ENCODE measurements at places on chromosomes 1 and 21.
A peak's percentile ranks its signal among the peaks of the same experiment; 100 is the strongest.

DNA sequence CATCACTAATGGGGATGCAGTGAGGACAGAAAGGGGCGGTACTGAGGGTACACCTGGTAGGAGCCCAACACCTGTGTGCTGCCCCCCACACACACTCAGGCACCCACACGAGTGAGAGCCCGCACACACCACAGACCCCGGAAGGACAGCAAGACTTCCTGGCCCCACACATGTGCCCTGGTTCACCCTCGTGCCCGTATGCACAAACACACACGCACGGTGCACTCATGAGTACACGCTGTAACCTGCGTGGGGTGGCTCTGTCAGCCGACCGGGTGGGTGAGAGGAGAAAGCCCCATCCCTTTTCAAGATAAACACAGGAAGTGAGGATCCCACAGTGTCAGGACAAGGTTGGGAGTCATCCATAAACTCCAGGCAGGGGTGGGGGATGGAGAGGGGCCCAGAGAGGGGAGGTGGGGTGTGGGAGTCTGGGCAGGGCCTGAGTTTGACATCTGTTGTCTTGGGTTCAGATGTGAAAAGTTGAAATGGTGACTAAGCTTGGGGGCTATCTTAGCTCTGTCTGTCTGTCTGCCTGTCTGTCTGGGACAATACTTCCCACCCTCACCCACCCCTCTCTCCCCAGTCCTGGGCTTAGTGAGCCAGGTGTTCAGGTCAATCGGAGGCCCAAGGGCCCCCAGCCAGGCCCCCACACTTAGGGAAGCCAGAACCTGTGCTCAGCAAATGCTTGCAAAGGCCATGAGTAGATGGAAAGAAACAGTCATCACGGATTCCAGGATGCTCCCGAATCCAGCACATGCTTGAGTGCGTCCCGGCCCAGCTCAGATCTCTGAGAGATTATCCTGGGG lies 119.8 kb upstream of the ZBTB40 start:
- no peak for DNase-seq

- no peak for DNase-seq
Measured at GRCh38 chr1:182172699-182173098, 111.2 kb upstream of the ZNF648 start.

DNA sequence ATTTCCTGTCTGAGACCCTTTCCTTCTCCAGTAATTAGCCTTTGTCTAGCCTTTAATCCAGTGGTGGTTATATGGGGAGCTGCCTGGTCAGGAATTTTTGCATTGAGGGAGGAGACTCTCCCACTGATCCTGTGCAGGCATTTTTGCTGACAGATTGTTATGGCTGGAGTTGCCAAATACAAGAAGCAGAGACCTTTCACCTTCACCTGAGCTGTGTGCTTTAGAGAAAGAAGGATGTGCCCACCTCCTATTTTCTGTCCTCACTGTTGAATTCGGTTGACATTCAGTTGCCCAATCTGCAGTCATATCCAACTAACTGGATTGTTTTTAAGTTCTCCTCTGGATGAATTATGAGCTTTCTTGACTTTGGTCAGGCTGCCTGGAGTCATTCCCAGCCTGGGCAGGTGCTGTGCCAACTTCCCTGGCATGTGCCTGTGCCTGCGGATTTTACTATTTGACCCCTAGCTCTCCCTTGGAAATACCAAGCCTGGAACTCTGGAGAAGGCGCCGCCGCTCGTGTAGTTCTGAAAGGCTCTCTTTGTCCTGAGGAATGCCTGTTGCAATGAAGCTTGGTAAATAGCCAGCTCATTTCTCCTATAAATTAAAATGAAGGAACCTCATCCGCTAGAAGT lies 143.9 kb downstream of the NOS1AP start:
- no peak for DNase-seq

- no peak for DNase-seq
Measured at GRCh38 chr1:118589238-118589846, 398.8 kb downstream of the TBX15 start.

GRCh38 chr1:197933016-197933415 lies 15.8 kb downstream of the LHX9 start:
- DNase-seq = no peak

- DNase-seq = peak; percentile 18
Measured at GRCh38 chr21:29245104-29245643, 53.5 kb upstream of the BACH1 start.

DNA sequence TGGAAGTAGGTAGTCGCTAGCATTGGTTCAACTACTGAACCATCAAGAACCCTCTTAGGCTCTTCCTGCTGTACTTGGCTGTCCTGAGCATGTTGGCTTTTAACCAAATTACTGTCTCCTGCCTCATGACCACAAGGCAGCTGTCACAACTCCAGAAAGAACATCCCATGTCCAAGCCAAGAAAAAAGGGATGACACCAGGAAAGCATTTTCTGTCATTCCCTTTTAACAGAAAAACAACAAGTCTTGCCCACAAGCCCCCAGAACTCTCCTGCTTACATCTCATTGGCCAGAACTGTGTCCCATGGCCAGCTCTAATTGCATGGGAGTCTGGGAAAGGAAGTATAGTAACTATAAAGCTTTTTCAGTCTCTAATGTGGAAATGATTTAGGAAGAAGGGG lies 2.4 kb upstream of the RNU5D-1 start:
- DNase-seq = no peak

- no peak for DNase-seq
Measured at GRCh38 chr1:173415490-173415889, 61.6 kb upstream of the PRDX6 start.

DNA sequence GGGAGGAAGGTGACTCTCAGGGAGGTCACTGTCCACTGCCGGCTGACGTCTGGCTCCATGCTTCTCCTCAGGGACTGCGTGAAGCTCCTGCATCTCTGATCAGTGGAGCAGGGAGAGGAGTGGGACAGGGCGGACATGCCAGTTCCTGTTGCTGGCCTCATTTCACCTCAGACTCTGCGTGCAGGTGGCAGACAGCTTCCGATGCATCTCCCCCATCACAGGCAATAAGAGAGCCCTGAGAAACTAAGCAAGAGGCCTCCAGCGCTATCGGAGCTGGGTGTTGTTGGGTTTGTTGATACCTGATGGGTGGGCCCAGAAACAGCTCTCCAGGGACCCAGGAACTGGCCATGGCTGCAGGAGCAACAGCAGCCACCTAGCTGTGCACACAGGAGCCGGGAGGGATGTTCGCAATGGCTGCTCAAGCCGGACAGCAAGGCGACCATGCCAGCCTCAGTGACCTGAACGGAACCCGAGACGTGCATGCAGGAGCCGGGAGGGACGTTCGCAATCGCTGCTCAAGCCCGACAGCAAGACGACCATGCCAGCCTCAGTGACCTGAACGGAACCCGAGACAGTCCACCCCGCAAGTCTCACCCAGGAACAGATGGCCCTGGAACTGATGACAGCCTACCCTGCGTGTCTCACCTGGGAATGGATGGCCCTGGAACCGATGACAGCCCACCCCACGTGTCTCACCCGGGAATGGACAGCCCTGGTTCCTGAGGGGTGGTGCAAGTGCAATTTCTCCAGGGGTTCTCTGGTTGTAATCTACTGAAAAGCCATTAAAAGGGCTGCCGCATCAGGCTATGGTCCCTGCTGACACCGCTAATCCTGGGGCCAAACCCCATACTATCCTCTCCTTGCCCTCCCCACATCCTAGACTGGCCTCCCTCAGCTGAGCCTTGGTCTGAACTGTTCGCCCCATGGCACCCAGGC lies 14.2 kb upstream of the PCBP3 start:
- no peak for DNase-seq

DNA sequence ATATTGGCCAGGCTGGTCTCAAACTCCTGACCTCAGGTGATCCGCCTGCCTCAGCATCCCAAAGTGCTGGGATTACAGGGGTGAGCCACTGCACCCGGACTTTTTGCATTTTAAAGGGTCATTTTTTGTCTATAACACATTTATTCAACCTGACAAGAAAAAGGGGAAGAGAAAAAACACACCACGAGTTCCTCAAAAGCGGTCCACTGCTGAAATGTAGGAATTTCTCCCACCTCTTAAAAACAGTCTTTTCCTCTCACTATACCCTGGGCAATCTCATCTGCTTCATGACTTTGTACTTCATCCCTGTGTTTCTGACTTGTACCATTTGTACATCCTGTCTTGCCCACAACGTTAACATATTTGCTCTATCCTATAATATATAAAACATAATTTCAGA lies 413.3 kb upstream of the PTBP2 start:
- DNase-seq = no peak

DNA sequence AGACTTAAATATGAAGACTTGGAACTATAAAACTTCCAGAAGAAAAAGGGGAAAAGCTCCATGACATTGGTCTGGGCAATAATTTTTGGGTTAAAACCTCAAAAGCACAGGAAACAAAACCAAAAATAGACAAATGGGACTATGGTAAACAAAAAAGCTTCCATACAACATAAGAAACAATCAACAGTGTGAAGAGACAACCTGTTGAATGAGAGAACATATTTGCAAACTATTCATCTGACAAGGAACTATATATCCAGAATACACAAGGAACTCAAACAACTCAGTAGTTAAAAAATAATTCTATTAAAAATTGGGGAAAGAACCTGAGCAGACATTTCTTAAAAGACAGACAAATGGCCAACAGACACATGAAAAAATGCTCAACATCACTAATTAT lies 192.7 kb upstream of the ZNHIT6 start:
- no peak for DNase-seq

- no peak for DNase-seq
Measured at GRCh38 chr1:173248247-173248940, 41.3 kb upstream of the TNFSF4 start.

- DNase-seq = no peak
Measured at GRCh38 chr1:184160236-184160635, 108.7 kb downstream of the TSEN15 start.

- no peak for DNase-seq
Measured at GRCh38 chr1:97570691-97571090, 350.1 kb downstream of the DPYD start.

DNA sequence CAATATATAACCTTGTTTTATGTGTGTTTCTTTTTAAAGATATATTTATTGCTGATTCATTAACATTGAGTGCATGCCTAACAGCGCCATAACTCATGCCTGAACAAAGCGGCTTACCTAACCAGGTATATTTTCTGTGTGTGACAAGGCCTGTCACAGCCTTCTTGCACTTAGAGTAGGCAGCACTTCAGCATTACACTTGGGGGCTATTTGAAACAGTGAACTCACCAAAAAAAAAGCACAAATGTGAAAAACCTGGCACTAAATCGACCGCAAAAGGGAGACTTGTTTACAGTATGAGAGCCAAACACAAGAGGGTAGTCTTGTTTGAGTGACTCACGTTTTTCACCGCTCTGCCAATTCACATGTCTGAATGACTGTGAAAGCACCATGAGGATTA lies 111.7 kb downstream of the DISP1 start:
- peak; percentile 16 for DNase-seq

GRCh38 chr1:44467566-44467965 lies 62.5 kb downstream of the RNF220 start:
- DNase-seq = no peak

- DNase-seq = no peak
Measured at GRCh38 chr1:237309595-237310118, 267.7 kb downstream of the RYR2 start.

DNA sequence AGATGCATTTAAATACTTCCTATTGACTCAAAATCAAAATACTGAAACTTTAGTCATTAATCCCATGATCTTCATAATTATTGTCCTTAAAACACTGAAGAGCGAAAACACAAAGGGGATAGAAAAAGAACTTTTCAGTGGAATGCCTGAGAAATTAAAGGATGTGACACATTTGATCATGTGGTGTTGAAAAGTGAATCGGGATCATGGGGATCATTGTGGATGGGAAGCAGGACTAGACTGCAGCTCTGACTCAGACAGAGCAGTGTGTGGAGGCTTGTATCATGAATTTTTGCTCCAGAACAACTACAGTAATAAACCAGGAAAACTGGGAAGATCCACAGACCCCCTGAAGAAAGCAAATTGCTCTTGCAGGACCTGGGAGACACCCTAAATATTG lies 161.1 kb upstream of the CXADR start:
- DNase-seq = no peak

GRCh38 chr1:109931189-109931731 lies 20.6 kb downstream of the CSF1 start:
- DNase-seq = peak; percentile 37

GRCh38 chr21:45994759-45995685 lies 13.5 kb downstream of the COL6A1 start:
- no peak for DNase-seq

GRCh38 chr1:109793486-109794318 lies 30.0 kb upstream of the EPS8L3 start:
- DNase-seq = no peak

DNA sequence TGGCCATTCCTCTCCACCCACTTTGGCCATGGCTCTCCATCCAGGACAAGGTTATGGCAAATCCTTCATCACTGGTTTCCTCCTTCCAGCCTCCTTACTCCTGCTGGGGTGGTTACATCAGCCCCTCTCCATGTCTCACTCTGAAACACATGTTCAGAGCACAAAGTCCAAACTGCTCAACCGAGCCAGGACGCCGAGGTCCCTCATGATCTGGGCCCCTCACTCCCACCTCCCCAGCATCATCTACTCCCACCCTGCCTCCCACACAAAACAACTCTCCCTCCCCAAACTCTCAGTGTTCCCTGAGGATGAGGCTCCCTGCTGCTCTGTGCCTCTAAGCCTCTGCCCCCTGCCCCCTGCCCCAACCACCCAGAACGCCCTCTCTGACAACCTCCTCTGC lies 33.3 kb upstream of the ZBTB40 start:
- DNase-seq = no peak

GRCh38 chr1:154802336-154802969 lies 67.6 kb downstream of the KCNN3 start:
- DNase-seq = no peak

DNA sequence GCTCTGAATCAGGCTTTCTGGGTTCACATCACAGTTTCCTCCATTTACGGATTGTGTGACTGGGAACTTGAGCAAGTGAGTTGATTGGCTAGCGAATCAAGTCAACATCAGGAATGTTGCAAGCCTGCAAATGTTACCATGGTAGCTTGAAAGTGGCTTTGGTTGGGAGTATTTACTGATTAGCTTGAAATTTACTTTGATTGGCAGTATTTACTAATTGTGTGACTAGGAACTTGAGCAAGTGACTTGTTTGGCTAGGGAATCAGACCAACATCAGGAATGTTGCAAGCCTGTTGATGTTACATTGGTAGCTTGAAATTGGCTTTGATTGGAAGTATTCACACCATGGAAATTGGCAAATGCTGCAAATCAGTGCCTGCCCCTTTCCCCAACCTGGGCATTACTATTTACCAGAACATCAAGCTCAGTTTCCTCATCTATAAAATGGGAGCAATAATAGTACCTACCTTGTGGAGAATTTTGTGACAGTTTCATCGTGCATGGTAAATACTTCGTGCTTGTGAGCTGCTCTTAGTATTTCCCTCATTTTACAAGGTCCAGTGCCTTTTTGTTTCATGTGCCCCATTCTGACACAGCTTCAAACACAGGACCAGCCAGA lies 23.1 kb upstream of the B3GALNT2 start:
- DNase-seq = no peak
